CD4-positive, alpha-beta T cell treated with Interleukin-1 beta for 1 hour (primary cell): ENCODE measurements at places on chromosomes 3 and 15.
A peak's percentile ranks its signal among the peaks of the same experiment; 100 is the strongest.

DNA sequence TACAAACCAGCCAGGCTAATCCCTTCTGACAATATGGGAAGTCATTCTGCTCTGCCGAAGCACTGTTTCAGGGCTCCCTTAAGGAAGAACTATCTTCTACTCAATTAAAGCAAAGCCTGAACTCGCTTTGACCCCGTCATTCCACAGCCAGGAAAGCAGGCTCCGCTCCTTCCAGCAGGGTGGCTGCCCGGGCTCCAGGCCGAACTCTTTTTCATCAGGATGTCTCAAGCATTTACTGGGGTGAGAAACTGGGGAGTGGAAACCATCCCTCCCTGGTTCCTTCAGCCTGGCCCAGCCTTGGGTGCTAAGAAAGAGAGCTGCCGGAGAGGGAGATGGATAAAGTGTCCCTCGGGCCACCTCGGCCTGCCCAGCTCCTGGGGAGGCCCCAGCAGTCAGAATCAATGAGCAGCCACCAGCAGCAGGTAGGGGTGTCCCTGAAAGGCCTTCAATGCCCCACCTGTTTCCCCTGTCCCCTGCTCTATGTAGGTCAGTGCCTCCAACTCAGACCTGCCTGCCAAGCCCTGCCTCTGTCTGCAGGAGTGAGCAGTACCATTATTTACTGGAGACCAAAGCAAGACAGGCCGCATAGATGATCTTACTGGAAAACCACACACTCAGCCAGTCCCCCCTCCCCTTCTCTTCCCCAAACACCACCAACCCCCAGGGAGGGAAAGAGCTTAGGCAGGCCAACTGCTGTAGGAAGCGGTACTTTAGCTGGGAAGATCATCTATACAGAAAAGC lies 225.6 kb upstream of the TLE3 start:
- DNase-seq: no peak

GRCh38 chr3:54004335-54004734 lies 112.7 kb upstream of the SELENOK start:
- DNase-seq: no peak

- DNase-seq: no peak
Measured at GRCh38 chr3:143287403-143287802, 167.8 kb downstream of the CHST2 start.

GRCh38 chr3:123870033-123870432 lies 14.1 kb downstream of the MYLK start:
- no peak for DNase-seq

GRCh38 chr3:48468329-48468731 lies 21.8 kb downstream of the ATRIP start:
- DNase-seq: no peak

DNA sequence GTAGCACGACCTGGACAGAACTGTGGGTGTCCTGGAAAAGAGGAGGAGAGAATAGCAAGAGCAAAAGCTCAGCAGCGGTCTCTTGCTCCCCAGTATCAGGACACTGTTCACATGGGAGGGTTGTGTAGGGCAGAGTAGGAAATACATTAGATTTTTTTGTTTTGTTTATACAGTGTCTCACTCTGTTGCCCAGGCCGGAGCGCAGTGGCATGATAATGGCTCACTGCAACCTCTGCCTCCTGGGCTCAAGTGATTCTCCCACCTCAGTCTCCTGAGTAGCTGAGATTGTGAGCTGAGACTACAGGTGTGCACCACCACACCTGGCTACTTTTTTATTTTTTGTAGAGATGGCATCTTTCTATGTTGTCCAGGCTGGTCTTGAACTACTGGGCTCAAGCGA lies 53.3 kb downstream of the FNDC3B start:
- no peak for DNase-seq

GRCh38 chr3:28104896-28105534 lies 136.4 kb upstream of the CMC1 start:
- DNase-seq: no peak

GRCh38 chr3:153513236-153513635 lies 351.2 kb downstream of the RAP2B start:
- DNase-seq: peak; percentile 22

- no peak for DNase-seq
Measured at GRCh38 chr3:60967141-60967540, 284.1 kb downstream of the FHIT start.

DNA sequence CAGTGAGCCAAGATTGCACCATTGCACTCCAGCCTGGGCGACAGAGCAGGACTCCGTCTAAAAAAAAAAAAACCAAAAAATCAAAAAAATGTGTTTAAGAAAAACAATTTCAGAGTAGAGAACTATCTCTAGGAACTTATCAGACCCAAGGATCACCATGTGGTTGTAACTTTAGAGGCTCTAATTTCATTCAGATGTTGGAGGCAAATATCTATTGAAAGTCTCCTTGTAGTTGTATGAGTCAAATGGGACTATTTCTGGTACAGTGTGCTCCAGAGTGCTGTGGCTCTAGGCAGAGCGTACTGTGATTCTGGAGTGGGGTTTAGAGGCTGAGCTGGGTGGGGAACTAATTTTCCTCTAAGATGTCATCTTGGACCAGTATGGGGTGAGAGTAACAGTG lies 398.7 kb downstream of the SHQ1 start:
- no peak for DNase-seq

DNA sequence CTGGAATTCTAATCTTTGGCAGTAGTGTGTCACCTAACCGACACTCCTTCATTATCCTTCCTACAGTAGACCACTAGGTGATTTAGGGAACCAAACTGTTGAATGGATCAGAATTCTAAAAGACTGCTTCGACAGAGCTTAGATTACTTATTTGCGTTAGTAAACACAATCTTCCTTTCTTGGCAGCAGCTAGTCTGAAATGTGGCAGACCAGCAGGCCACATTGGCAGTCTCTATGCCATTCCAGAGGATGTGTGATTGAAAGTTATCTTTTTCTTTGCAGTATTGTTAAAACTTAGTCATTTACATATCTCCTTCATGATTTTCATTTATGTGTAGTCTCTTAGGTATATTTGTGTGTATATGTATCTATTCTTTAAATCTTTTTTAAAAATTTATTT lies 23.6 kb downstream of the MBNL1 start:
- no peak for DNase-seq

DNA sequence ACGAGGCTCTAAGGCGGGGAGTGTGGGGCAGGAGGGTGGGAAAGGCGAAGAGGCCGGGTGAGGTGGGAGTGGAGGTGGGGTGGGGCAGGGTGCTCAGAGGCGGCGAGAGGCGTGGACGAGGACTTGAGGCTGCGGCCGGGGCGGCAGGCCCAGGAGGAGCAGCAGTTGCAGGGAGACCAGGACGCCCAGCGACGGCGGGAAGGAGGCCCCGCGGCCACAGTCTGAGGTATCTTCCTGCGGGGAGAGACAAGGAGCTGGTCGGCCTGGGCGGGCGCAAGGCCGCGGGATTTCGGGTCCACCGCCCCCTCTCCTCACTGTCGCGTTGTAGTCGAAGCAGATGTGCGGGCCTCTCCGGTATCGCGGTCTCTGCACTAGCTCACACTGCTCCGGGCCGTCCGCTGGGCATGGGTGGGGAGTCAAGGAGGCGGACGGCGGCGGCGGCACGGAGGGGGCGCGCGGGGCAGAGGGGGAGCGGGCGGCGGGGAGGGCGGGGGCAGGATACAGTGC lies 5.3 kb upstream of the TMEM115 start:
- no peak for DNase-seq

DNA sequence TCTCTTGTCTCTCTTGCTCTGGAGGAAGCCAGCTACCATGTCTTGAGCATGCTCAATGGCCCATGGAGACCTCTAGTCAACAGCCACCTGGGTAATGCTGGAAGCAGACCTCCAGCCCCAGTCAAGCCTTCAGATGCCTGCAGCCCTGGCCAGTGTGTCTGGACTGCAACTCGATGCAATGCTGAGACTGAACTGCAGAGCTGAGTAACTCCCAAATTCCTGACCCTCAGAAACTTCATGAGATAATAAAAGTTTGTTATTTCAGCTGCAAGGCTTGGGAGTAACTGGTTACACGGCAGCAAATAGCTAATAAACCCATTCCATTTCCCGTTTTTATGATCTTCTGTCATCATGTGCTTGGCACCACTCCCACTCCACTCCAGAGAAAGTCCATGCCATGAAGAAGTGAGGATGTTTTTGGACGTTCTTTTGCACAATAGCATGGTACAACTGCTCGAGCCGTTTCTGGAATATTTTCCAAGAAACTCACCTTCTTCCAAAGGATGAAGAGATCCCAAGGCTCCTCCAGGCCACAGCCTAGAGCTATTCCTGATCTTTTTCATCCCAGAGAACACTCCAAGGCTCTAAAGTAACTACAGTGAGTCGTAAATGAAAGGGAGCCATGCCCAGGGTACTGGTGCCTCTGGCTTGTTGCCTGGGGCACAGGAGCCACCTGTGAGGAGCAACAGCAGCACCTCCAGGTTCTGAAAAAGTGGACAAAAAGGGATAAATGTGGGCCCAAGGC lies 72.0 kb upstream of the KLF13 start:
- no peak for DNase-seq

DNA sequence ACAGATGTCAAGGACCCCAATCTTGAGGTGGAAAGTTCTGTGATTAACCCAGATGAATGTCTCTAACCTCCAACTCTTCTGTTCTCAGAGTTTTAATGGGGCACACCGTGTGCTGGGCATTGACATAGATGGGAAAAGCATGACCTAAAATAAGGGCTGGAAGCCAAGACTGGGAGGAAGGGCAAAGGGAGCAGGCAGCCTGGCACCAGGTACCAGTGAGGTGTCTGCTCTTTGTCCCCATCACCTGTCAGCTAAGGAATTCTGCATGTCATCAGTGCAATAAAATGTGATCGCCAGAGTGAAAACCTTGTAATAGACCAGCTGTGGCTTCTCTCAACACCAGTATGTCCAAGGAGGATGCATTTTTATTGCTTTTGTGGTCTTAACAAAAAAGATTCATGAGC lies 143.5 kb upstream of the TPM1 start:
- DNase-seq: no peak

DNA sequence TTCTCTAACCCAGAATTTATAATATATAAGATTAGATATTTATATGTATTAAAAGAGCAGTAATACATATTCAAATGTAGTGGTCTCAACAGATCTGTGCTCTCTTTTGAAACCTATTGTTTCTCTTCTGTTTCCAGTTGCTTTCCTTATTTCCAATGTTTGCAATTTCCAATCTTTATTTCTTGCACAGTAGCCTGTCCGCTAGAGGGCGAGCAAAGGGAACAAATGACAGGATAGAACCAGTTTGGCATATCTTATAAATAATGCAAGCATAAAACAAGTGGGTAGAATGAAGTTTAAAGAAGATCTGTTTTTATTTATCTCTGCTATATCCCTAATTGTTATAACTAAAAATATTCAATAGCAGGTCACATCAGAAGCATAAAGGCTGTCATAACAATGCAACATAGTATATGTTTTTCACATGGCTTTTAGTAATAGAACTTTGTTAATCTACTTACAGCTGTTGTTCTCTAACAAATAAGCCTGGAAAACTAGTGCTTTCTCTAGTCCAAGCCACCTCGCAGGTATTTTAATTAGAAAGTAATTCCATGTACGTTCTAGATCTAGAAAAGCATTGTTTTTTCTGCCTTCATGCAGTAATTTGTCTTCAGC lies 15.1 kb upstream of the TCAIM start:
- DNase-seq: peak; percentile 57
